Esophagus muscularis mucosa (tissue), 4 donors: ENCODE measurements at places on chromosomes 4 and X.

GRCh38 chr4:187883049-187883448 lies 112.5 kb upstream of the ZFP42 start:
- DNase-seq, result no peak

GRCh38 chr4:16752150-16752549 lies 146.3 kb downstream of the LDB2 start:
- no peak for DNase-seq

DNA sequence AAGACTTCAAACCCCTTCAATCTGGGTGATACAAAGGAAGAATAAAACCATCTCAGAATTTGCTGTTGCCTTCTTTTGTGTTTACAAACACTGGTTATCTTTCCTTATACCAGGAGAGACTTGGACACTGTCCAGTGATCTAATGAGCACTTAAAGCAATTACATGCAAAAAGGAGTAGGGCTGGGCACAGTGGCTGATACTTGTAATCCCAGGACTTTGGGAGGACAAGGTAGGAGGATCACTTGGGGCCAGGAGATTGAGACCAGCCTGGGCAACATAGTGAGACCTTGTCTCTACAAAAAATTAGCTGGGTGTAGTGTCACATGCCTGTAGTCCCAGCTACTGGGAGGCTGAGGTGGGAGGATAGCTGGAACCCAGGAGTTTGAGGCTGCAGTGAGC lies 95.7 kb upstream of the DRD5 start:
- no peak for DNase-seq

- DNase-seq, result no peak
These were observed 28.1 kb downstream of the SYNPO2 start for GRCh38 chr4:118916691-118917289.

GRCh38 chr4:12041828-12042227 lies 613.1 kb upstream of the HS3ST1 start:
- DNase-seq, result no peak

DNA sequence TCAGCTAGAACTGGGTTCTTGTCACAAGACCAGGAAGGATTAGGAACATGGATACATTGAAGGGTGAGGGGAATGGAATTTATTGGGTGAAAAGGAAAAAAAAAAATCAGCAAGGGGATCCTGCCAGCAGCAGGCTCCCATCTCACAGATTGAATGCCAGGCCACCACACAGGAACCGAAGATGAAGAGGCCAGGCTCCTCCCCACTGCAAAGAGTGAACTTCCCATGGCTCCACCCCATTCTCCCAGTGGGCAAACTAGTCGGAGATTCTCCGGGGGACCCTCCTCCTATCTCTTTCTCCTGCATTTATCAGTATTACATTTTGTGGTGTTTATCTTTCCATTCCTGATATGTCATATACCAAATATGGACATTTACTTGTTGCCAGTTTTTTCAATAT lies 46.0 kb upstream of the MAGED1 start:
- DNase-seq, result no peak

DNA sequence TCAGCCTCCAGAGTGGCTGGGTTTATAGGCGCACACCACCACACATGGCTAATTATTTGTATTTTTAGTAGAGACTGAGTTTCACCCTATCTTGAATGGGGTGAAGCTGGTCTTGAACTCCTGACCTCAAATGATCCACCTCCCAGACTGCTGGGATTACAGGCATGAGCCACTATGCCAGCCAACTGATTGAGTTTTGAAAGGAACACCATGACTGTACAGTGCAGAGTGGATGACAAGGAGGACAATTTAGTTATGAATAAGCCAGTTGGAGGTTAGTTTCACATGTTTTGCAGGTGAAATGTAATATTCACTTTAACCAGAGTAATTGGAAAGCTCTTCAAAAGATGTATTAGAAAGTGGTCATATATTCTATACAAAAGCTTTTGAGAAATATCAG lies 60.8 kb downstream of the PCDH18 start:
- no peak for DNase-seq

DNA sequence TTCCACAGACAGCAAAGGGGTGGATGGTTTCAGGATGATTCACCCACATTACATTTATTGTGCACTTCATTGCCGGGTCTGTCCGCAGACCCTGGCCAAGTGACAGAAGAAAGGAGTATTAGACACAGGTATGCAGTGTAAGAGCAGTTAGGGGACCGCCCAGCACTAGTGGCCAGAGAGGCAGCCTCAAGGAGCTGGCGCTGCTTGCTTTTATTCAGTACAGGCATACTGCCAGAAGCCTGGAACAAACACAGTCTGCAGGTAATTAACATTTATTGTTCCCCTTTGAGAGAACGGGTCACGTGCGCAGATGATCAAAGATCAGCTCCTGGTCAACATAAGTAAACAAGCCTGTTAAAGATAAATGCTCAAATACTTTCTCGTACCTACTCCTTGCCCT lies 1639.0 kb upstream of the IGFBP7 start:
- no peak for DNase-seq

DNA sequence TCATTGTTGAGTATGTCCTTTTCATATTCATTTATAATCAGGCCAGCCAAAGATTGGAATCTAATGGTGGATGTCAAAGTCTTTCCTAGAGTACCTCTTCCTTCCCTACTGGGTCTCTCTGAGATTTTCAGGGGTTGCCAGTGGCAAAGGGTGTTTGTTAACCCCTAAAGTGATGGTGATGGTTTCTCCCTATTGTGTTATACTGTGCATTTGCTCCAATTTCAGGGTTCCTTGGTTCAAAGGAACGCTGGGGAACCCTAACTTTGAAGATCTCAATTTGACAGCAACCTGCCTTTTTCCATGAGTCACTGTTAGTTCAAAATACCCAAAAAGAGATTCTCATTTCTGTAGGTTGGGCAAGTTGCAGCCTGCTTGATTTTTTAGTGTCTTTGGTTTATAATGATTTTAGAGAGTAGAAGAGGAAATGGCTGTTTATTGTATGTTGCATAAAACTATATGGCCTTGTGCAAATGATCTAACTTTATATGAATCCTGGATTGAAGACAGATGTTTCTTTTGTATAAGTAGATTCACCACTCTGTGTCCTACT lies 23.0 kb downstream of the GAB1 start:
- no peak for DNase-seq

DNA sequence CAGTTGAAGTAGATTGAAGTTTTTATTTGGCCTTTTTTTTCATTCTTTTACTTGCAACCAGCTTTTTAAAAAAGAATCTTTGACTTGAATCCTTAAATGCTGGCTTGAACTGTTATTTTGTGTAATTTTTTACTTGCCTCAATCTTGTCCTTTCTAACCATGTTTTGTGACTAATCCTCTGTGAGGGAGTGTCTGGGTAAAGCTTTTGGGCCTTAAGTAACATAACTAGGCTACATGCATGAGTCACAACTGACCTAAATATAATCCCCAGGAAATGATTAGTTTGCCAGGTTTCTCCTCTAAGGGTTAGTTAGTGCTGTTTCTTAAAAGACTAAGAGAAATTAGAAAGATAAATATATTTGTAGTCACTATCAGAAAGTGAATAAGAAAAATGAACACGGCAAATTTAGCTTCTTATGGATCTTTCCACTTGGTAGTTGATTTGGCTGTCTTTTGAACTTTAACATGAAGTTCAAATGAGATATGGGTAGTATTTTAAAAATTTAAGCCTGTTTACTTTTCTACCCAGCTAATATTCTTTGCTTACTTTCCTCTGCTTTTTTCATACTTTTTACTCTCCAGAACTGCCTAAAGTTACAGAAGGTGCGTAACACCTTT lies 13.0 kb downstream of the EXOC1 start:
- no peak for DNase-seq
